ENCODE measurements at places on chromosomes 5 and 9.
A peak's percentile ranks its signal among the peaks of the same experiment; 100 is the strongest.

GRCh38 chr5:93674138-93674537, 67.3 kb downstream of the POU5F2 start:
- no peak for DNase-seq

DNA sequence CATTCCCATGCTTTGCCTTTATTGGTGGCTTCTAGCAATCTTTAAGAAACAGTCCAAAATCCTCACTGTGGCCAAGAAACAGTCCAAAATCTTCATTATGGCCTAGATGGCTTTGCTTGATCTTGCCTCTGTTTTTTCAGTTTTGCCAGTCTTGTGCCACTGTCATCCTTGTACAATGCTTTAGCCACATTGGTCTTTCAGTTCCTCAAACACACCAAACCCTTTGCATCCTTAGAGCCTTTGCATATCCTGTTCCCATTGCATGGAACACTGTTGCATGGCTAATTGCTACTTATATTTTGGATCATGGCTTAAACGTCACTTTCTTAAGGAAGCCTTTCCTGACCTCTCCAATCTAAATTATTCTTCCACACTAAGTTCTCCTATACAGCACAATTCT, 22.1 kb downstream of the MRRF start:
- no peak for DNase-seq

DNA sequence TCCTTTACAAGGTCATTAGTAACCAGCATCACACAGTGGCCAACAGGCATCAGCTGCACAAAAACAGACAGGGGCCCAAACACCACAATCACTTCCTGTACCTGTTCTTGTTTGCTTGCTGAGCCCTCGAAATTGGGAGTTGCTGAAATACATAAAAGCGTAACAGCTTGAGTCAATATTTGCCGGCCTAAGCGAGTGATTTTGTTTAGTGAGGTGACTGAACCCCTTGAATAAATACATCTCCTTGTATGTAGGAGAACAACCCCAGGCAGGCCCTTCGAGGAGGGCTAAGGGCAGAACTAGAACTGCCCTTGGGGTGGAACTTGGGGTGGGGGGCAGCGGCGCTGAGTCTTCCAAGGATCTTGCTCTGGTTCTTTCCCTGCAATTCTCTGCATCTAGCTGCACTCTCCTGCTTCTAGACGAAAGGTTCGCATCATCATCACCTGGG, 502.5 kb downstream of the RASEF start:
- DNase-seq: peak; percentile 42

GRCh38 chr5:96096724-96097123, 135.1 kb upstream of the ELL2 start:
- no peak for DNase-seq

DNA sequence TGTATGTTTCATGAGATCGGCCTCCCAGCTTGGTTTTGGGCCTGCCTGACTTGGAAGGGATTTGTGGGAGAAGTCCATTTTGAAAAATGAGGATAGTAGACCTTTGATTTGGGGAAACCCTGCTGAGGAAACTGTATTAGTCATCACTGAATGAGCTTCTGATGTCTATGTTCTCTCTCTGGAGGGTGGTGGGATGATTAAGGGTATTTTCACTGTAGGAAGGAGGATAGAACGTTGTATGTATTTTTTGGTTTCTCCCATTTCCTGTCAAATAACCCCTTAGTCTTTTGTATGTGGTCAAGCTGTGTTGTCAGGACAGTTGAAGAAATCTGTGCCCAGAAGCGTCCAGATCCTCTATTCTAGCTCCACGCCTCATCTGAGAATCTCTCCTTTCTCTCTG, 151.9 kb downstream of the INSYN2B start:
- DNase-seq: no peak

GRCh38 chr9:27003426-27004077, 1.9 kb downstream of the LRRC19 start:
- no peak for DNase-seq

- DNase-seq: no peak
Measured at GRCh38 chr5:55427157-55427556, 107.6 kb downstream of the PLPP1 start.

- no peak for DNase-seq
Measured at GRCh38 chr5:164563370-164563769, 1058.0 kb downstream of the MAT2B start.

GRCh38 chr5:122008061-122008460, 46.3 kb downstream of the SRFBP1 start:
- DNase-seq: no peak

GRCh38 chr5:57569601-57570000, 87.0 kb upstream of the ACTBL2 start:
- no peak for DNase-seq

- DNase-seq: no peak
Measured at GRCh38 chr9:79127661-79128060, 444.1 kb upstream of the TLE4 start.
